ENCODE measurements at places on chromosomes 11 and 22.

GRCh38 chr11:70505331-70505731 lies 107.0 kb downstream of the CTTN start:
- DNase-seq, result no peak

- DNase-seq, result no peak
Observed at GRCh38 chr11:123233280-123233974, 38.4 kb upstream of the CLMP start.

GRCh38 chr22:29216873-29217666 lies 11.4 kb downstream of the EMID1 start:
- DNase-seq, result no peak

GRCh38 chr22:26548303-26548702 lies 36.0 kb upstream of the TFIP11 start:
- DNase-seq, result no peak

DNA sequence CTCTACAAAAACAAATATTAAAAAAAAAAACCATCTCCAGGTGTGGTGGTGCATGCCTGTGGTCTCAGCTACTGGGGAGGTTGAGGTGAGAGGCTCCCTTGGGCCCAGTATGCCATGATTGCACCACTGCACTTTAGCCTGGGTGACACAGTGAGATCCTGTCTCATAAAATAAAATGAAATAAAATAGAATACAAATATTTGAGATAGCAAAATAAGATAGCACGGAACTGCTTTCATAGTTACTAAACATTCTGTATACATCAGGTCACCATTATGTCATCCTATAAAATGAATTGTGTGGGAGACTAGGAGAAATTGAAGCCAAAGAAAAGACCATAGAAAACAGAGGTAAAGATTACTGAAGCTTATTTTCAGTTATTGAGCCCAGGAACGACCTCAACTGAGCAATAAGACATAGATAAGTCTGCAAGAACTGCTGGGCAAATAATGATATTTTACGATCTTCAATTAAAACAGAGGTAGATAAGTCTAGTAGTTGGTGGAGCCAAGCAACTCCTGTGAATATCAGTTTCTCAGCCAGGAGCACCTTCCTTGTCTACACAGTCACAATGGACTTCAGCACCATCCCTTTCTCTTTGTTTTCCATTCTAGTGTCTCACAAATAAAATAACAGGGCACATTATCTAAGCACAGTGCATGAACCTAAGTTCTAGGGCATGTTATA lies 9.9 kb downstream of the OR5M11 start:
- no peak for DNase-seq

DNA sequence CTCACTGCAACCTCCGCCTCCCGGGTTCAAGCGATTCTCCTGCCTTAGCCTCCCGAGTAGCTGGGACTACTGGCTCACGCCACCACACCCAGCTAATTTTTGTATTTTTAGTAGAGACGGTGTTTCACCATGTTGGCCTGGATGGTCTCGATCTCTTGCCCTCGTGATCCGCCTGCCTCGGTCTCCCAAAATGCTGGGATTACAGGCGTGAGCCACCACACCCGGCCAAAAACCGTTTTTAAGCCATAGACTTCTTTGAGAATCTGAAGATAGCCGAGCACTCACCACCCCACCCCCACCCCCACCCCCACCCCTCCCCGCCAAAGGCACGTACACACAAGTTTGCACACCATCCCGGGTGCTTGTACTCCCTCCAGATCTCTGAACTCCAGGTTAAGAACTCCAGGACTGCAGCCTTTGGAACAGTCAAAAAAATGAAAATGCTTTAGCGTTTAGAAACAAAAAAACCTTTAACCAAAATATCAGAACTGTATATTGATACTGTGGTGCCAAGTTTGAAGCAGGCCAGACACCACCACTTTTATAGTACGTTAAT lies 1.5 kb downstream of the CRKL start:
- DNase-seq, result no peak

DNA sequence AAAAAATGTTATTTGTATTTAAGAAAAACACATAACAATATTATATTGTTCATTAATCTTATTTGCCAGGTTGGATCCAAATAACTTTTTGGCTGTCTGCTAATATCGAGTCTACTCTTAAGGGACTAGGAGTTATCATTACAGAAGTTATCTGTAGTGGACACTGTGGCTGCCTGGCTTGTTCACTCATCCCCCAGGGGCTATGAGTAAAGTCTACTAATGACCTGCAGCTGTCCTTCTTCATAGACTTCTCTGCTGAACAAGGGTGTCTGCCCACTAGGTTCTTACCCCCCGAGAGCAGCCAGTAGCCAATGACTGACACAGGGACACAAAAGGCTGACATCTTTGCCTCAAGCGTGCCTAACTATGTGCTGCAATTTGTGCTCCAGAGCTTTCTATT lies 69.7 kb downstream of the APIP start:
- DNase-seq, result no peak

DNA sequence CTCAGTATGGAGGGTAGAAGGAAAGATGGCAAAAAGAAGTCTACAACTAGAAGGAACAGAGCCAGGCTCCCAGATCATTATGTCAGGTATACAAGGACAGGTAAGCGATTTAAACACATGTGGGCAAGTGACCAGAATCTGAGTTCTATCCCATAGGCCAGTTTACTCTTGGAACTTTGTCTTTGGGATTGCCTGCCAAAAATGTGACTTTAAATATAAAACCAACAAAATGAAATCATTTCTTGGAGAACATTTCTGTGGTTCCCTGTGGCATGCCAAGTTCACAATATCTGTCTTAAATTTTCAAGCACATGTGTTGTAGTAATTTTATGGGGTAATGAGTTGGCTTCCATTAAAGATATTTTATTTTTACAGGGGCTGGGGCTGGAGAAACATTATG lies 141.0 kb downstream of the SLC17A6 start:
- no peak for DNase-seq

GRCh38 chr22:30596886-30597285 lies 5.2 kb upstream of the PES1 start:
- no peak for DNase-seq

GRCh38 chr11:67024966-67025365 lies 2.0 kb downstream of the SYT12 start:
- no peak for DNase-seq

DNA sequence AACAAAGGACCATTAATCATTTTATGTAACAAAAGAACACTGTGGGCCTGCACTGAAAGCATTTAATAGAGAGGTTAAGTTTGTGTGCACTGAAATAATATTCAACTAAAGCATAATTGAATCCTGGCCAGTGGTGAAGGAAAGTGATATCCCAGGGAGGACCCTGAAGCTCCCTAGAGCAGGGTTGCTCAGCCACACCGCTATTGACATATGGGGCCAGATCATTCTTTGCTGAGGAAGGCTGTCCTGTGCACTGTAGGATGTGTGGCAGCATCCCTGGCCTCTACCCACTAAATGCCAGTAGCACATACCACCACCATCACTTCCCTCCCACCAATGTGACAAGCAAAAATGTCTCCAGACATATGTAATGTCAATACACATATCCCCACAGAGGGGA lies 166.1 kb upstream of the MTNR1B start:
- DNase-seq, result no peak

- no peak for DNase-seq
Observed at GRCh38 chr11:77201991-77202841, 74.2 kb downstream of the MYO7A start.

- DNase-seq, result no peak
Observed at GRCh38 chr11:48114740-48115139, 101.9 kb upstream of the OR4B1 start.

DNA sequence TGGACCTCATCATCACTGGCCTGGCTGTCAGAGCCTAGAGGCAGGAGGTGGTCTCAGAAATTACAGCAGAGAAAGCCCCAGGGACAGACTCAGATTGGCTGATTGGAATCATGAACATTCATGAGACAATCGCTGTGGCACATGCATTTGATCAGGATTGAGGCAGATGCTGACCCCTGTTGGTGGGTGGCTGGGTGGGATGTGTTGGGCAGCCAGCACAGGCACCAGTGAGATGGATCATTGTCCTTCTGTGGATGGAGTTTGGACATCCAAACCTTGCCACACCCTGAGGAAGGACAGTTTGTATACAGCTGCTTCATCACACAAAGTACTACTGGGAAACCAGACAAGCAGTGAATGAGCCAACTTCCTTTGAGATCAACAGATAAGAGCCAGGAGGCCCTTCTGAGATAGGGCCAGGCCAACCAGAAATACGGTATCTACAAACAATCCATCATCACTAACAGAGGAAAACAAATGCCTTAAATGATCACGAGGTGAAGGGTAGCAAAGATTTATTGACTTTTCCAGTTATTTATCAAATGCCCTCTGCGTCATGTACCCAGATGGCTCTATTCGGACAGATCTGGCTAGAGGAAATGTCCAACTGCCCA lies 17.3 kb downstream of the COMMD9 start:
- no peak for DNase-seq

DNA sequence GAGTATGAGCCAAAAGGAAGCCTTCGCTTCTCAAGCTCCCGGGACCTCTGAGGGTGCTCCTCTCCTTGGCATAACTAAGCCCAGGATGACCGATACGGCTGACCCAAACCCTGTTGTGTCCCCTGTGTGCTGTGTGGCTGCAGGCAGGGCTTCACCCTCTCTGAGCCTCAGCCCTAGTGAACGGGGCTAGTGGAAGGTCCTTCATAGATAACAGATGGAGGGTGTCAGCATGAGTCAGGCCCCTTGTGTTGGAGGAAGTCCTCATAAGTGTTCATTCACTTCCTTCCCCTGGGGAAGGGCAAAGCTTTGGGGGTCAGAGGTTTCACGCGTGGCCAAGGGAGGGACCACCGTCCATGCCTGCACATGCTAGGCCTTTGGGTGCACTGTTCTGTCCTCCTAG lies 21.5 kb downstream of the SHISAL1 start:
- DNase-seq, result no peak
